ENCODE measurements at places on chromosomes 7 and 10.

- H3K36me3 ChIP-seq, result peaks cover 26% of the 10 kb centered on the region
- H3K27me3 ChIP-seq, result no peaks in the 10 kb centered on the region
- H3K4me3 ChIP-seq, result no peak overlapping the region
- H3K27ac ChIP-seq, result no peak overlapping the region
These were observed 153.0 kb upstream of the RHEB start for GRCh38 chr7:151672716-151673115.

DNA sequence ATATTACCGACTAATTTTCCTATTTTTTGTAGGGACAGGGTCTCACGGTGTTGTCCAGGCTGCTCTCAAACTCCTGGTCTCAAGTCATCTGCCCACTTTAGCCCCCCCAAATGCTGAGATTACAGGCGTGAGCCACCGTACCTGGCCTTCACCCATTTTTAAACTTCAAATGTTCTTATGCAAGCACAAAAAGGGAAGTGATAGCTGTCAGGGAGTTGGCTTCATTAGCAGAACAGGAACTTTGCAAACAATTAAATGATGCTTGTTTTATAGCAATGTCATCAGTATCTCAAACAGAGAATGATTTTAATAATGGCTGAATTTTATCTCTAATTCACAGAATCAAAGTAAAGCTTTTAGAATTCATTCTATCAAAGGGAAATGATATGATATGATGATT is 49.8 kb upstream of the FAM171A1 start:
- no peak overlapping the region for H3K27ac ChIP-seq
- no peaks in the 10 kb centered on the region for H3K4me1 ChIP-seq
- DNase-seq, result no peak
- H3K27me3 ChIP-seq, result no peaks in the 10 kb centered on the region
- H3K4me3 ChIP-seq, result no peak overlapping the region

- no peaks in the 10 kb centered on the region for H3K4me1 ChIP-seq
- H3K27me3 ChIP-seq, result no peaks in the 10 kb centered on the region
- H3K27ac ChIP-seq, result no peak overlapping the region
- no peak for DNase-seq
- H3K36me3 ChIP-seq, result peaks cover 75% of the 10 kb centered on the region
These were observed 108.3 kb downstream of the UPF2 start for GRCh38 chr10:11934262-11934661.

DNA sequence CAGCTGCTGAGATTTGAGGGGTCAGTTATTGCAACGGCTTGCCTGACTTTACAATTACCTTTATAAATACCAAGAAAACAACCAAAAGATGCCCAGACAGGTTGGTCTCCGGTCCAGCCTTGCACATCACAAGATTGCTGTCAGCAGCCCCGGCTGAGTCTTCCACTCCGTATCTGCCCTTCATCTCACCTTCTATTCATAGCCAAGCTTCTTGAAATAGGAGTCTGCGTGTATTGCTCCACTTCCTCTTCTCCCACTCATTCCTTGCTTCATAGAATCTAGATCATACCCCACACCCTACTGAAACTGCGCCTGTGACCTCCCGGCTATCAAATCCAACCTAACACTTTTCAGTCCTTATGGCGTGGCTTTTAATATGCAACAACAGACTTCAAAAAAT is 31.1 kb upstream of the USP6NL start:
- no peak overlapping the region for H3K4me3 ChIP-seq
- no peak for DNase-seq
- no peaks in the 10 kb centered on the region for H3K27me3 ChIP-seq
- H3K36me3 ChIP-seq, result no peaks in the 10 kb centered on the region

- DNase-seq, result no peak
- H3K36me3 ChIP-seq, result no peaks in the 10 kb centered on the region
- no peak overlapping the region for H3K4me3 ChIP-seq
These were observed 221.0 kb downstream of the TWIST1 start for GRCh38 chr7:18896343-18896975.

GRCh38 chr10:86123304-86123703 is 243.3 kb downstream of the GRID1 start:
- H3K27ac ChIP-seq, result no peak overlapping the region
- no peak for DNase-seq
- H3K36me3 ChIP-seq, result no peaks in the 10 kb centered on the region
- no peaks in the 10 kb centered on the region for H3K4me1 ChIP-seq
- H3K4me3 ChIP-seq, result no peak overlapping the region

GRCh38 chr10:111107023-111107422 is 30.2 kb downstream of the ADRA2A start:
- no peak for DNase-seq
- H3K27ac ChIP-seq, result no peak overlapping the region
- no peaks in the 10 kb centered on the region for H3K4me1 ChIP-seq

DNA sequence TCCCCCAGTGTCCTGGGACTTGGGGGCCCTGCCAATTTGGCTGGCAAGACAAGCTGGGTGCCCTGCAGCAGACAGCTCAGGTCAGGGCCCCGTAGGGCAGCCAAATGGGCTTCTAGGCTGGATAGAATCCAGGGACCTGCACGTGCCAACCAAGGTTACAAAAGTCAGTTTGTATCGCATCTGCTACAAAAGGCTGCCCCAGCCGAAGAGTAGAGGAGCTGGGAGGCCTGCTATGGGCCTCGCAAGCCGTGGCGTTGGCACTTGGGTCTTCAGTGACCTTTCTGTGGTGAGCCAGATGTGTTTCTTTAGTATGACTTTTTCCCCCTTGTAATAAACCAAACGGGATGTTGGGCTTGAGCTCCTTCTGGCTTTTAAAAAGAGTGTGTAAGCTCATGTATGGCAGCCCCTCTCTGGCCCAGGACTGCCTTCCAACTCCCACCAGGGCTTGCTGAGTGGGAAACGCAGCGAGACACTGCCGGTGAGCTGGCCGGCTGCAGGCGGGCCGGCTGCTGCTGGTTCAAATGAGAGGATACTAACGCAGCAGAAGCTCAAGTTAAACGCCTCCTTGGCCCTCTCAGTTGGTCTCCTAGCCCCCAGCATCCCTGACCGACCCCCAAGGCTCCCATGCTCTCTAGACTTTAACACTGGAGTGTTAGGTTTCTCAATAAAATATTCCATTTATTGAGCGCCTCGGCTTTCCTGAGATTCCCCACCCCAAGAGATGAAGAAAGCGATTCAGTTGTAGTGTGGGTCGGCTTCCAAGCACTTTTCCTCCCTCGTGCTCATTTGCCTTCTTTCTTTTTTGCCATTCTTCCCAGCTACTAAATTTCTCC is 3.1 kb upstream of the HOXA10 start:
- H3K4me1 ChIP-seq, result peaks cover 34% of the 10 kb centered on the region
- DNase-seq, result no peak
- H3K27ac ChIP-seq, result no peak overlapping the region
- H3K36me3 ChIP-seq, result no peaks in the 10 kb centered on the region
- H3K4me3 ChIP-seq, result no peak overlapping the region
- peaks cover 92% of the 10 kb centered on the region for H3K27me3 ChIP-seq

- H3K27ac ChIP-seq, result no peak overlapping the region
- no peaks in the 10 kb centered on the region for H3K36me3 ChIP-seq
- no peak for DNase-seq
These were observed 48.2 kb downstream of the CFAP70 start for GRCh38 chr10:73310475-73310874.

DNA sequence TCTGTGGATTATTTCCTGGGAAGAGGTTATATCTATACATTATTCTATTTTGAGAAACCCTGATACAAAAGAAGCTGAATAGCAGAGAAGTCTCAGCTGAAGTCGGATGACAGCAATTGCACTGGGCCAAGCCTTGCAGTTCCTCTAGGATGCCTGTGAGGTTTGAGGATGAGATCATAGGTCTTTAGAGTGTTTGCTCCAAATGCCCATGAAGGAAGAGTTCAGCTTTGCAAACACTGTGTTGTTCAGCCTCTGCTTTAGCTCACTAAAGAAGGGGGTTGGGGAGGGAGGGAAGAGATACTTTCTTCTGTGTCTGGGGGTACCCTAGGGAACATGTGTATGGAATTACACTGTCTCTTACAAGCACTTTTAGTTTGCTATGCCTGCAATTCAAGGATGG is 282.5 kb upstream of the NRP1 start:
- DNase-seq, result no peak
- no peaks in the 10 kb centered on the region for H3K27me3 ChIP-seq
- no peak overlapping the region for H3K4me3 ChIP-seq
- no peaks in the 10 kb centered on the region for H3K36me3 ChIP-seq
- H3K27ac ChIP-seq, result no peak overlapping the region

DNA sequence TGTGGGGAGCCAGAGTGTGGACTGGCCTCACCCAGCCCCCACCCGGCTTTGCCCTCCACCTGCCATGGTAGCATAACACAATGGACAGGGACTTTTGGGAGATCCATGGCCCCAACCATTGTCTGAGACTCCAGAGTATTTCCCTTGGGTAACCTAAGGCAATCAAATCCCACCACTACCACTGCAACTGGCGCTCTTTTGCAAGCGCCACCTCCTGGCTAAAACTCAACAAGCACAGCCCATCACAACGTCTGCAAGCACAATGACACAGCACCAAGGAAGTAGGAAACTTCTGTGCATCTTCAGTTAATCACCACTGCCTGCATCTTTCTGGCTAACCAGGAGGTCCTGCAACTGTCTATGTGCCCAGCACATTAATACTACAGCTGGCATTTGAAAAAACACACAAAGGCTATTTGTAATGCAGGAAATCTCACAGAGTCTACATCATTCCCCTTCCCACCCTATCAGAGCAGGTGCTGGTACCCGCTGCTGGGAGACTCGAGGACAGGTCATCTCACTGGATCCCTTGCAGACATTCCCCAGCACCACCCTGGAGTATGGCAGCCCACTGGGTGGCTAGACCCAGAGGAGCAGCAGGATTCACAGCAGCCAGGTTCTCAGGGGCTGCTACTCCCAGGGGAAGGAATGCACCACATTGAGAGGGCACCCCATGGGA is 27.7 kb downstream of the ANKRD26 start:
- H3K27me3 ChIP-seq, result no peaks in the 10 kb centered on the region
- H3K4me3 ChIP-seq, result no peak overlapping the region
- peaks cover 40% of the 10 kb centered on the region for H3K36me3 ChIP-seq
- H3K27ac ChIP-seq, result no peak overlapping the region
- no peaks in the 10 kb centered on the region for H3K4me1 ChIP-seq

DNA sequence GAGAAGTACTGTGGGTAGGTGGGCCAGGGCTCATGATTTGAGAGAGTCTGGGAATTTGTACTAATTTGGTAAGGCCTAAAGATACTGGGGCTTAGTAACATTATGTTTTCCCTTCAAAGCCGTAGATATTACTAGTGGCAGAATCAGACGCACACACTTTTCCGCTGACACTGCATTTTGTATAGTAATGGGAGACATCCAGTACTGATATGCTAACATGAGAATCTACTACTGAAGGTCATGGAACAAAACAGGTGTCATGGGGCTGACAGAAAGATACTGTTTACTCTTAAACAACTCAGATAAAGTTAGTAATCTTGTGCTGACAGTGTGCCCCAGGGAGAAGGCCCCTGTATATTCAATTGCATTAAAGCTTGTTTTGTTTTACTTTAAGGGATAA is 11.1 kb upstream of the GIMAP7 start:
- no peak for DNase-seq
- H3K4me1 ChIP-seq, result peaks cover 50% of the 10 kb centered on the region
- H3K27me3 ChIP-seq, result no peaks in the 10 kb centered on the region
- peak overlapping the region; percentile 69 for H3K27ac ChIP-seq
- H3K36me3 ChIP-seq, result no peaks in the 10 kb centered on the region

- no peak overlapping the region for H3K4me3 ChIP-seq
- H3K4me1 ChIP-seq, result no peaks in the 10 kb centered on the region
- no peaks in the 10 kb centered on the region for H3K36me3 ChIP-seq
- no peak overlapping the region for H3K27ac ChIP-seq
These were observed 10.1 kb downstream of the TBATA start for GRCh38 chr10:70774810-70775678.

- H3K27ac ChIP-seq, result no peak overlapping the region
- no peak overlapping the region for H3K4me3 ChIP-seq
- H3K4me1 ChIP-seq, result no peaks in the 10 kb centered on the region
- H3K27me3 ChIP-seq, result peaks cover 24% of the 10 kb centered on the region
These were observed 6.6 kb upstream of the OGDHL start for GRCh38 chr10:49768731-49769130.

- H3K27me3 ChIP-seq, result no peaks in the 10 kb centered on the region
- no peak for DNase-seq
- no peak overlapping the region for H3K4me3 ChIP-seq
- no peaks in the 10 kb centered on the region for H3K4me1 ChIP-seq
- peaks cover 74% of the 10 kb centered on the region for H3K36me3 ChIP-seq
These were observed 36.0 kb upstream of the DGKI start for GRCh38 chr7:137882806-137883205.

GRCh38 chr10:11488126-11488525 is 123.3 kb downstream of the USP6NL start:
- no peak for DNase-seq
- no peaks in the 10 kb centered on the region for H3K27me3 ChIP-seq
- H3K4me3 ChIP-seq, result no peak overlapping the region
- H3K4me1 ChIP-seq, result no peaks in the 10 kb centered on the region
- H3K27ac ChIP-seq, result no peak overlapping the region

- H3K27me3 ChIP-seq, result no peaks in the 10 kb centered on the region
- H3K36me3 ChIP-seq, result no peaks in the 10 kb centered on the region
- no peak for DNase-seq
- no peak overlapping the region for H3K27ac ChIP-seq
These were observed 28.1 kb downstream of the PTPRZ1 start for GRCh38 chr7:121901026-121901425.

GRCh38 chr7:106309362-106309761 is 24.6 kb upstream of the NAMPT start:
- H3K27ac ChIP-seq, result no peak overlapping the region
- H3K4me1 ChIP-seq, result no peaks in the 10 kb centered on the region
- H3K4me3 ChIP-seq, result no peak overlapping the region
- no peaks in the 10 kb centered on the region for H3K36me3 ChIP-seq

- no peak overlapping the region for H3K4me3 ChIP-seq
- peaks cover 76% of the 10 kb centered on the region for H3K4me1 ChIP-seq
- peak overlapping the region; percentile 30 for H3K27ac ChIP-seq
- no peaks in the 10 kb centered on the region for H3K27me3 ChIP-seq
- peaks cover 28% of the 10 kb centered on the region for H3K36me3 ChIP-seq
- peak; percentile 46 for DNase-seq
These were observed 278.5 kb upstream of the KLF14 start for GRCh38 chr7:131012477-131013031.

- no peak for DNase-seq
- no peak overlapping the region for H3K4me3 ChIP-seq
- peaks cover 24% of the 10 kb centered on the region for H3K4me1 ChIP-seq
- H3K27ac ChIP-seq, result no peak overlapping the region
These were observed 142.0 kb upstream of the RET start for GRCh38 chr10:42934842-42935241.

GRCh38 chr10:26437637-26438461 is at the start of gene APBB1IP:
Gene APBB1IP (plus strand): TSS chr10:26438341. CDS start chr10:26492327, 53,986 bp downstream.
- peak; percentile 78 for DNase-seq
- H3K27me3 ChIP-seq, result no peaks in the 10 kb centered on the region
- H3K36me3 ChIP-seq, result no peaks in the 10 kb centered on the region
- peak within 1 kb of the TSS; percentile 69 for H3K27ac ChIP-seq
- H3K4me3 ChIP-seq, result peak within 1 kb of the TSS; percentile 91

GRCh38 chr10:8428654-8429053 is 374.2 kb downstream of the GATA3 start:
- no peaks in the 10 kb centered on the region for H3K36me3 ChIP-seq
- DNase-seq, result no peak
- H3K27me3 ChIP-seq, result no peaks in the 10 kb centered on the region
- no peak overlapping the region for H3K4me3 ChIP-seq
- H3K4me1 ChIP-seq, result peaks cover 6% of the 10 kb centered on the region

Data from CD4-positive, alpha-beta T cell (primary cell).